Suprapubic skin (tissue), 4 donors: ENCODE measurements at places on chromosomes 1 and 21. TPM values are rescaled to one million over a fixed set of nuclear protein-coding genes. Genes with fewer than 3 reads are reported as not detected.

Gene SPRR1A
- total RNA-seq, result 66.5 TPM

Gene COL8A2
- 5.1 TPM for total RNA-seq

GRCh38 chr1:246687002-246687401 lies 37.2 kb upstream of the SCCPDH start:
- DNase-seq, result no peak

DNA sequence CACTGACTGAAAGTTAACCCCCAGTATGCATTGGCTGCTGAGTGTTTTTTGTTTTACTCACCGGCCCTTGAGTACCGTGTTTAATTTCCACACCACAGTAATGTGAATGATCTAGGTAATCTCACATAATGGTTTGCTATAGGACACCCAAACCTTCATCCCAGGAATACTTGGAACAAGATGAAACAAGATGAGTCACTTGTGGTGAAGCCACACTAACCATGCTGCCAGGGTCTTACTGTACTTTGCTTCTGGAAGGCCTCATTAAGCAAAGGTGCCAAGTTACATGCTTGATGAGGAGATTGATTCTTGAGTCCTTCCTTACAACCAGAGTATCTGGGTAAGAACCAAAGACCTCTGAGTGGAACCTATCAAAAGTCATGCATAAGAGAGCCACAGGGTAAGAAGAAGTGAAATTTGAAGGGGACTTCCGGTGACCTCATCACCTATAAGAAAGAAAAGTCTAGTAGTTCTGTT lies 163.3 kb downstream of the NRIP1 start:
- DNase-seq, result no peak

DNA sequence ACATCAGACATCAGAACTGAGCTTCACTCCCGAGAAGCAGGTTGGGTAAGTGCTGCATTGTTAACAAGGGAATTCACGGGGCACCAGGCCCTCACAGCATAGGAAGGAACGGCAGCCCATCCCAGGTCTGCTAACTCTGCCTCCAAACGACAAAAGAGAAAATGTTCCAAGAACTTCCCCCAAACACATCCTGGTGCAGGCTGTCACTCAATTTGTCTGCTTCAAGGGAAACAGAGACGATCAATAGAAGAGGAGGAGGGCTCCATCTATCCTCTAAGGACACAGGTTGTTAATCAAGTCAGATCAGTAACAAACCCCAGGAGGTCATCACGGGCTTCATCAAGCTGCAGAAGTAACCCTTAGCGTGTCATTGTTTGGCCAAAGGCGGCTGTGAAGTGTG lies 3.5 kb upstream of the TSPEAR start:
- peak; percentile 8 for DNase-seq

- no peak for DNase-seq
Observed at GRCh38 chr1:203048555-203049051, 22.3 kb downstream of the PPFIA4 start.

DNA sequence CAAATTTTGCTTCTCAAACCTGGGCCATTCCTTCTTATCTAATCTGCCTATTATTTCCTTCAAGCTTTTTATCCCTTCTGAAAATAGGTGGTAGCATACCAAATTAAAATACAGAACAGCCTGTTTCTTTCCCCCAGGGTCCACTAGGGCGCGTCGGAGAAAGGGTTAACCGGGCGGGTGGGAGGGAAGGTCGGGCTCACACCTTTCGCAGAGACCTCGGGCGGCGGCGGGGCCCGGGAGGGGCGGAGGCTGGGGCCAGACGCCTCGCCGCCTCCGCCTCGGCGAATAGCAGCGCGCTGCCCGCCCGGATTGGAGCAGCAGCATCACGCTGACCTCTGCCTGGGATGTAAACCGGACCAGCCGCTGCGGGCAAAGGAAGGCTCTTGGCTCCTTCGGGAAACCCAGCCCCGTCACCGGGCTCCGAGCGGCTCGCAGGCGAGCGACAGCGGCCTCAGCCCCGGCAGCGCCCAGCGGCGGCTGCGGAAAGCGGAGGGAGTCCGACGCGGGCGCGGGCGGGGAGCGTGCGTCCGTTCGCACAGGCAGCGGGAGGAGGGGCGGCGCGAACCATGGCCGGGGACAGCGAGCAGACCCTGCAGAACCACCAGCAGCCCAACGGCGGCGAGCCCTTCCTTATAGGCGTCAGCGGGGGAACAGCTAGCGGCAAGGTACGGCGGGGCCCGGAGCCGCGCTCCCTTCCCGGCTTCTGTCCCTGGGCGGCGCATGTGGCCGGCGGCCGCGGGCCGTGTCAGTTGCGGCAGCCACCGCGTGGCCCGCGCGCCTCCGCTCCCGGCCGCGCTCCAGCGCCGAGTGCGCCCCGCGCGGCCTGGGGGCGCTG lies at the start of gene UCK2:
Gene UCK2 (plus strand): TSS at position 347 of the 835 bp plus-strand sequence. CDS start 220 bp downstream, at position 567.
- DNase-seq, result peak; percentile 79
